Glutamatergic neuron (in vitro differentiated cells): ENCODE measurements at places on chromosomes 1 and 21. TPM values are rescaled to one million over a fixed set of nuclear protein-coding genes. Genes with fewer than 3 reads are reported as not detected.

The PEA15 gene
- 44.6 TPM for total RNA-seq

The FCRL2 gene
- not detected for total RNA-seq

The SPRR4 gene
- not detected for total RNA-seq

The RSBN1 gene
- total RNA-seq = 35.2 TPM

The FBXO28 gene
- total RNA-seq = 29.4 TPM

The NBPF8 gene
- 2.6 TPM for total RNA-seq

The LCE2C gene
- not detected for total RNA-seq

The ST6GALNAC5 gene
- 141 TPM for total RNA-seq

GRCh38 chr1:234309598-234310459 is 63.4 kb upstream of the COA6 start:
- DNase-seq = peak; percentile 74

DNA sequence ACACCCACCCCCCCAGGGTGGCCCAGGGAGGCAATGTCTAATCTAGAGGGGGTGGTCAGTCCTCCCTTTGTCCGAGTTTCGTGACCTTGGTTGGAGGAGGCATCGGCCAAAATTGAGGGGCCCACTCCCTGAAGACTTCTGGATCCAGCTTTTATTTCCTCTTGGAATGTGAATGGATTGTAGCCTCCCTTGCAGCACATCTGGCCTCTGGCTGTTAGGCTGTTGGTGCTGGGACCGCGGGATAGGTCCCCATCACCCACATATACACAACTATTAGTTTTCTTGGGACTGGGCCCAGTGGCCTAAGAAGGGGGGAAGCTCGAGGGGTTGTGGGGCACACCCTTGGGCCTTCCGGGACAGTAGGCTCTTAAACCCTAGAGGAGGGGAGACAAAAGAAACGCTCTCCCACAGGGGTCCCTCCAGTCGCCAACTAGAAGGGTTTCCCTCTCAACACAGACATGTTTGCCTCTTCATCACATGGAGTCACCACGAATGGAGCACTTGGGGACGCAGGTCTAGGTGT is 2.5 kb downstream of the LHX4 start:
- no peak for DNase-seq

DNA sequence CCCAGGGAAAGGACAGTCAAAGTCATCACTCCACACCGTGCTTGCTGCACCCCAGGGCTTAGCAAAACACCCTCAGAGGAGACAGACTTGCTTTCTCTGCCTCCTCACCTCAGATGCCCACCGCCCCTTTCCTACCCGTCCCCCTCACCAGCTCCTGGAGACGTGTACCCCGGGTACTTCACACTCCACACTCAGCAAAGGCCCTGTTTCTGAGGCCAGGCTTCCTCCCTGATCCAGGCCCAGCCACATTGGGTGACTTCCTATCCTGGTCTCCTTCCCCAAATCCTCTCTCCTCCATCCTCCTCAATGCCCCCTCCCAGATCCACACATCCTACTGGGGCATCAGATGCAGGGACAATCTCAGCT is 116.7 kb downstream of the DMRTB1 start:
- DNase-seq = peak; percentile 10

DNA sequence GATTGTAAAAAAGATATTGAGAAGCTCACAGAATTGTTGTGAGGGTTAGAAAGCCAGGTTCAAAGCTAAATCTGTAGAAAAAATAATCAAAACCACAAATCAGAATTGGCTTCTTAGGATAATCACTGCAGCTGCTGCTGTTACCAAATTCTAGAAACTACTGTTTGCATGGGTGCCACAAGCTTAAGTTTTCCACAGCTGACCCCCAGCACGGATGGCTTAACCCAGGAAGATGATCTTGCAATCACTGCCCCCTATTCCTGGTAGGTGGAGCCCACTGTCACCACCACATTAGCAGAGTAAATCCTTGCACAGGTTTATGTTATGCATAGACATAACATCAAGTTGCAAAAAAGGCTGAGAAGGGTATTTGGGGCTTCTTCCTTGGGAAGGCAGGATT is 877.8 kb upstream of the ADGRL2 start:
- DNase-seq = no peak

DNA sequence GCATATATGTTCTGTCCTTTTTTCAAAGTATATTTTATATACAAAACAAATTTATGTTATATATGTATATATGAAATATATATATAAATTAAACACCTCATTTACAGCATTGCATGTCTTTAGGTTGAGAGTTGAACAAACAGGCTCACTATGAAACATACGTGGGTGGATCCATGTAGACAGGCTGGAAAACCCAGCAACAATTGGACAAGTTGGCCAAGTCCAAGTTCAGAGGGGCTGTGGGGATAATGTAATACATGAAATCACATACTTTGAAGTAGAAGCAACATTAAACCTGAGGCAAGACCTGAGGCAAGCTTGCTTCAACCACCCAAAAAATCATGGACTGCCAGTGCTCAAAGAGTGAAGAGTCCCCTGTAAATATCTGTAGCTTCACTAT is 39.7 kb downstream of the KCNJ6 start:
- no peak for DNase-seq

DNA sequence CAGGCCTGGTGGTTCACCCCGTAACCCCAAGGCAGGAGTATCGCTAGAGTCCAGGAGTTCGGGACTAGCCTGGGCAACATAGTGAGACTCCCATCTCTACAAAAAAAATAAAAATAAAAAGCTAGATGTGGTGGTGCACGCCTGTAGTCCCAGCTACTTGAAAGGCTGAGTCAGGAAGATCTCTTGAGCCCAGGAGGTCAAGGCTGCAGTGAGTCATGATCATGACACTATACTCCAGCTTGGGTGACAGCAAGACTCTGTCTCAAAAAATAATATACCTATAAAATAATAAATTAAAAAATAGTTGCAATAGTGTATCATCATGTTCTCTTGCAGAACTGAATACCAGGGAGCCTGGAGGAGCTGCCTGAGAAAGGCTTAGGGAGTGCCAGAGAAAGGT is 19.9 kb upstream of the TMEM39B start:
- no peak for DNase-seq

DNA sequence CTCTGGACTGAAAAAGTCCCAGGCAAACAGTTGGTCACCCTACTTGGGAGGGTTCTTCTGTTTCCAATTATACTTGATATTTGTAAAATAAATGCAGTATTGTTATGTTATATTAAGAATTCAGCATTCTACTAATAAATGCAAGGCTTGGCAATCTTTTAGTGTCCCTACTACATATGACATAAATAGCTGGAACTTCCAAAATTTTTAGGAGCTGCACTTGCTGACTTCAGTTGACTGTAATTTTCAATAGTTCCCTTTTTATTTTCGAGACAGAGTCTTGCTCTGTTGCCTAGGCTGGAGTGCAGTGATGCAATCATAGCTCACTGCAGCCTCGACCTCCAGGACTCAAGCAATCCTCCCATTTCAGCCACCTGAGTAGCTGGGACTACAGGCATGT is 20.0 kb downstream of the FOXD3 start:
- DNase-seq = no peak

DNA sequence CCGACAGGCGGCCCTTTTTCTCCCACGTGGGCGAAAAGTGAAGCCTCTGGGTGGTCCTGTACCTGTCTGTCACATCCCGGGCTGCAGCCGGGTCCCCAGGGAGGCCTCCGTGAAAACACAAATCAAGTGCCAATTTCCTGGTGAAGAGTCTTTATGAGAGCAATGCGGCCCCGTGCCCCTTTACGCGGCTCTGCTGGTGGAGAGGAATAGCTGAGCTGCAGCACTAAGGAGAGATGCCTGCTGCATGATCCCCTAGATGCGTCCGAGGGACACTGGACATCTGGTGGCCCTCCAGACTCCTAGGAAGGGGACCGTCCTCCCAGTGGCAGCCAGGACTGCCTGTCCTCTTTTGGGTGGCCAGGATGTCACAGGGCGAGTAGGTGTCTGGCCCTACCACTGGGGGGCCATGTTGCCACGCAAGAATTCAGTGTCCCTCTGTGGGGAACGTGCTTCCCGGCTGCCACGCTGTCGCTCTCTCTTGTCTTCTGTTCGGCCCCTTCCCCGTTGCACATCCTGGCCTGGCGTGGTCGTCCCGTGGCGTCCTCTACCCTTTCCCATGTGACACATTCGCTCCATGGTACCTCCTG is 38.7 kb downstream of the COL18A1 start:
- DNase-seq = peak; percentile 7

GRCh38 chr1:204426035-204426436 is 14.4 kb upstream of the PPP1R15B start:
- no peak for DNase-seq

DNA sequence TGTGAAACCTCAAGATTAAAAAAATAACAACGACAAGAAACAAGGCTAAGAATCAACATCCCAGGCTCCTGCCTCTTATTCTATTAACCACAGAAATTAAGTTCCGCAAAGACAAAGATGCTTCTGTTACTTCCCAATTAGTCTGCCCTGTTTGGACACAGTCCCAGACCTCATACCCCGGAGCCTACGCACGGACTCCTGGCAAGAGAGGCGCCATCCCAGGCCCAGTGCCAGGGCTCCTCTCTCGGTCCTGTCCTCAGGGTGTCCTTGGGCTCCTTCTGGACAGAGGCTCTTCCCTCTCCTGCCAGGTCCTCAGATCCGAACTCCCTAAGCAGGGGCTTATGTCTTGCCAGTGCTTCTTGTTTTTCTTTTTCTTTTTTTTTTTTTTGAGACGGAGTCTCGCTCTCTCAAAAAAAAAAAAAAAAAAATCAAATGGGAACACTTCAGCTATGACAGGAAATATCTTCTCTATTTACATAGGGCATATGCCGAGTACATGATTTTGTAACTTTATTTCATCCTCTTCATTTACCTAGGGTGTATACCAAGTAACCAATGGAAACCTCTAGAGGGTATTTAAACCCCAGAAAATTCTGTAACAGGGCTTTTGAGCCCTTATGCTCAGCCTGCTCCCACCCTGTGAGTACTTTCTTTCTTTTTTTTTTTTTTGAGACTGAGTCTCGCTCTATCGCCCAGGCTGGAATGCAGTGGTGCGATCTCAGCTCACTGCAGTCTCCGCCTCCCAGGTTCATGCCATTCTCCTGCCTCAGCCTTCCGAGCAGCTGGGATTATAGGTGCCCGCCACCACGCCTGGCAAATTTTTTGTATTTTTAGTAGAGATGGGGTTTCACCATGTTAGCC is 11.7 kb upstream of the ENO1 start:
- no peak for DNase-seq

- DNase-seq = no peak
These were observed 348.7 kb downstream of the NPHP4 start for GRCh38 chr1:5643360-5644107.

DNA sequence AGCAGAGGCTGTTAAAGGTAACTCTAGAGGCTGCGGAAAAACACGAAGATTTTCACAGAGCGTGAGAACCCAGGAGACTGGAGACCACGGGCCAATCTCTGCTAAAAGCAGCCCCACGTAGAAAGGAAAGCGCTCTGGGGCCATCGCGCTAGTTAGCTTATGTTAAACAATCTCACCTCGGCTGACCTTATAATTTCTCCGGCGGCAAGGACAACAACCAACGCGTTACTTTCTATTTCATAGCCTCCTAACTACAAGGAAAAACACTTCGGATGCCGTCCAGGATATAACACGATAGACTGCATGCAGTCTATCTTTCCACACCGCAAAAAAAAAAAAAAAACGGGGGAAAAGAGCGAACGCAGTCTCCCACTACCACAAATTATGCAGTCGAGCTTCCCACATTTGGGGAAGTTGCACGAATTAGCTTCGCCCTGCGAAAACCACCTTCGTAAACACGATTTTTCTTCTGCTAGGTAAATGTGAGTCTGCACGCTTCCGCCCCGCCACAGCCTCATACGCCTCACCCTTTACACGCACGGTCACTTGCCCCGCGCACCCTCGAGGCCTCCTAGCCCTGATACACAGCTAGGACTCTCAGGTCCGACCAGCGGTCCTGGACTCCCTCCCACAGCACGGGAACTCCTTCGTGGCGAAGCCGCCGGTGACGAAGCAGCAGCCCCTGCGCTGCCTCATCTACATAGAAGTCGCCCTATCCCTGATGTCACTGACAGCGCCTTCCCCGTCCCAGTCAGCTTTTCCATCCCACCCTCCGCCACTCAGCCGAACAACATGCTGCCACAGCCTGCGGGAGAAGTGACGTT is 87.8 kb downstream of the PRKAB2 start:
- DNase-seq = peak; percentile 80

- no peak for DNase-seq
These were observed 228.2 kb downstream of the DNM3 start for GRCh38 chr1:172069534-172069933.

DNA sequence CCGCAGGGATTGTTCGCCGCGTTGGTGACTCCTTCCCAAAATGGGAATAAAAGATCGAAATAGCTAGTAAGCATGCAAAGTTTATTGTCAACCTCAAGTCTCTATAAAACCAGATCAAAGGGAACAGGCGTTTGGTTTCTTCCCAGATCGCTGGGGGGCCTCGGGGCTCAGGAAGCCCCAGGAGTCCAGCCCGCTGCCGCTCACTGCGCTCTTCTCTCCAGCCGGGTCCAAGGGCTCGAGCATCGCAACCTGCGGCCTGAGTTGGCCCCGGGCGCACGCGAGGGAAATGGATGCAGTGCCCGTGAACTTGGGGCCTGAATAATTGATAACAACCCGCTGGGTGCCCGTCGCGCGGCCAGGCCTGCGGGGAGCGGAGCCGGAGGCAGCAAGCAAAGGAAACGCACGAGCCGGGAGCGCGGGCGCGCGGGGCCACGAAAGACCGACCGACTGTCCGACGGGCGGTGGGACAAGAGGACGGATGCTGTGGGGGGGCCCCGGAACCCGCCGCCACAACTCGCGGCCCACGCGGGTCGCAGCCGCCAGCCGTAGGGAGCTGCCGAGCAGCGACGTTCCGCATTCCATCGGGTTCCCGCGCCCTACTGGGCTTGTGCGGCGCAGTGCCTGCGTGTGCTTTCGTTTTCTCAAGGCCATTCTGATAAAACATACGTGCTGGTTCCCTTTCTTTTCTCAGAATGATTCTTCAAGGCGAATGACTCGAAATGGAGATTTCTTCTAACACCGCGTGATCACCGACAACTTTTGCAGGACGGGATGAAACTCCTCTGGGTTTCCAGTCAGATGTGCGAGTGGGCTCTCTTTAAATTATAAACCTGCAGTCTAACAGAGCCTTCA is 14.0 kb upstream of the ALX3 start:
- peak; percentile 37 for DNase-seq

DNA sequence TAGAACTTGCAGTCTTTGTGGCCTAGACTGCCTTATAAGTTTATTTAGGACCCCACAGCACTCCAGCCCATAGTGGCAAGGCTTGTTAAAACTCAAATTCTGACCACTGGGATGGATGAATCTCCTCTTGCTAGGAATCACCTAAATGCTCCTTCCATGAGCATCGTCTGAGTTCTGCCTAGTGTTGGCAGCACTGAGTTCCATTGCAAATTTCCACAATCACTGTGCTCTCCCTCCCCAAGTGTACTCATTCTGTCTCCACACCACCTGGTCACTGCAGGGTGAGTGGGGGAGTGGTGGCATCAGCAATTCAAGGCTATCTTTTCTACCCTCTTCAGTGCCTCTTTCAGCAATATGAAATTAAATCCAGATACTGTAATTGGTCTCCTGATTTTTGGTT is 46.7 kb upstream of the PTBP2 start:
- DNase-seq = no peak
